GM04503 (cell line): ENCODE measurements at places on chromosomes 5 and 9.

DNA sequence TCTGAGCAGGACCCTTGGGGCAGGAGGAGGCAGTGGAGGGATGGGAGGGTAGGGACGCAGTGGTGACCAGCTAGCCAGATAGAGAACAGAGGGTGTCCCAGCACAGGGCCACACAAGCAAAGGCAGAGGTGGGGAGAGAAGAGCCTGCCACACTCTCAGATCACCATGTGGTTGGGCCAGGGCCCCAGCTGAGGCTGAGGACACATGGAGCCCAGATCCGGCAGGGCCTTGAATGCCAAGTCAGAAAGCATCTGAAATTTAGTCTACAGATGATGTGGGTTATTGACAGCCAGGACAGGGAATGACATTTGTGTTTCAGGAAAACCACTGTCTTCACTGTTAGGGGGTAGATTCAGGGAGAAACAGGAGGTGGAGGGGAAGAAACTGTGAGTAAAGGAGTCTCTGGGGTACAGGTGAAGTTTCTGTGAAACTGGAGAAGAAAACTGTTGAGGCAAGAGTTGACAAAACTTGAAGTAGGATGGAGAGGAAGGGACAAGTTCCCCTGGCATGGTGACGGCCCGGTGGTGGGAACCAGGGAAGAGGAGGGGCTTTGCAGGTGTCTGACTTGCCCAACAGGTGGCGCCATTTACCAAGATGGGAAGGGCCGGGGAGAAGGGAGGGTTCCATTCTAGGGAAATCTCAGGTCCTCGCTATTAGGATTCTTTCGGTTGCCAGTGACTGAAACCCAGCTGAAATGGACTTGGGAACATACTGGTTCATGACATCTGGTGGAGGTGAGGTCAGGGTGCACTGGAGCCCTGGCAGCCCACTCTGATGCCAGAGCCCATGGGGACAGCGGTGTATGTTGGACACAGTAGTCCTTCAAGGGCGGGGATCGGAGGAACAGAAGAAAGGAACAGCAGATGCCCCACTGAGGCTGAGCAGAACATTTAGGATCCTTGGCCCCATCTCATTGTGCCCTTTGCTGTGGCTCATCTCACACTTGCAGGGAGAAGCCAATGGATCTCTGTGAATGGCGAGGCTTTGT lies 100.1 kb downstream of the KCNIP1 start:
- DNase-seq: no peak

DNA sequence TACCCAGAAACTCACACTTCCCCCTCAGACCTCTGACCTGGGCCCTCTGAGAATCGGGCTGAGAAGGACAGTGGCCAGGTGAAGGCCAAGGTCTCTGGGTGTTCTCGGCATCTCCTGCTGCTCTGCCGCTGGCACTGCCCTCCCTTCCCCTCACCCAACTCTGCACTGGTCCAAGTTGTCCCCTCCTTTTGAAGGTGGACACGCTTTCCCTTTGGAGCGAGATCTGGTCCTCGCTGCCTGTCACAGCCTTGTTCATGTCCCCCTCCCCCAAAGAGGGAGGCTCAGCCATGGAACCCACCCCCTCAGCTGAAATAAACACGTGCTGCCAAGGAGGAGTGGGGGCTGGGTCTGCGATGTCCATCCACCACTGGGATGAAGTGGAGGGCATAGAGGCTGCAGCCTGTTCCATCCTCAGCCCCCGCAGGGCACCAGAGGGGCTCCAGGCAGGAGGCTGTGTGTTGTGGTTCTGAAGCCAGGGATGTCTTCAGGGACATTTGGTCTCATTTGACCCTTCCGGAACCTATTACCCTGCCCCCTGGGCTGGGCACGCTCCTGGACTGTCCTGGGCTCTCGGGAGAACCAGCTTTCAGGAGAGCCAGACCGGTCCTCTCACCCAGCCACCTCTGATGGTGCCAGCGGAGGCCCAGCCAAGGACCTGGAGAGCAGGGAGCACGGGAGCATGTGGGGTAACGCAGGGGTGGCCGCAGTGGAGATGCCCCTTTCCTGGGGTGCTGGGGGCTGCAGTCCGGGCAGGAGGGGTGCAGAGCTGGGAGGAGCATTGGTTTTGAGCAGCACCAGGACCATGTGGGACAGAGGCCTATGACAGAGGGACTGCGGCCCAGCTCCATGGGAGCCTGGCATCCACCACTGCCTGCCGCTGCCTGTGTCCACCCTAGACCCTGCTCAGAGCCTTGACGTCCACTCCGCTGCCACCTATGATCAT lies 4.7 kb upstream of the LCN2 start:
- DNase-seq: no peak

DNA sequence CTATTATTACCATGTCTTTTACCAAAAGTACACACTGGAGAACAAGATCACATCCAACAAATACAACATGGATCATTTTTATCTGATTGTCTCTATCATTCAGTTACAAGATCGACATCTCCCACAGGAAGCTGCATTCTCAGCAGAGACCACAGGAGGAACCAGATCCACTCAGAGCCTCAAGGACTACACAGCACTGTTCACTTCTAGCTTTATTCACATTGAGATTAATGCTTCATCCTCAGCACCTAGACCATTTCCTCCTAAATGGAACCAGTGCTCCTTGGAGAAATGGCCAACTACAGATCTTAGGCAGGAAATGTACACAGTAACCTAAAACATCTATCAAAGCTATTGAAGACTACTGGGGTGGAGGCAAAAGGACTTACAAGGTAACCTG lies 13.3 kb upstream of the C5orf15 start:
- DNase-seq: no peak

DNA sequence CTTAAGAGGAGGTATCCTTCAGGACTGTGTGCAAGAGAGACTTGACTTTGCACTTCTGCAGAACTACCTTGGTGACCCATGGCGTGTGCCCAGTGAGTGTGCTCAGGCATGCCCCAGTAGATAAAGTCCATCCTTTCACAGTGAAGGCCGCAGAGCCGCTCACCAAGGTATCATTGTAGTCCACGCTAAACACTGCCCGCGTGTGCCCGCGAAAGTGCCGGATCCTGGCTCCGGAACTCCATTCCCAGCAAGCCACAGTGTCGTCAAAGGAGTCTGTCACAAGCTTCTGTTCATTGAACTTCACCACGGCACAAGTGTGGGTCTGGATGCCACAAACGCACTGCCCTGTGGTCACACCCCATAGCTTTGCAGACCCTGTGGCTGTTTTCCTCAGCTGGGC lies 3.3 kb upstream of the GRM6 start:
- no peak for DNase-seq

DNA sequence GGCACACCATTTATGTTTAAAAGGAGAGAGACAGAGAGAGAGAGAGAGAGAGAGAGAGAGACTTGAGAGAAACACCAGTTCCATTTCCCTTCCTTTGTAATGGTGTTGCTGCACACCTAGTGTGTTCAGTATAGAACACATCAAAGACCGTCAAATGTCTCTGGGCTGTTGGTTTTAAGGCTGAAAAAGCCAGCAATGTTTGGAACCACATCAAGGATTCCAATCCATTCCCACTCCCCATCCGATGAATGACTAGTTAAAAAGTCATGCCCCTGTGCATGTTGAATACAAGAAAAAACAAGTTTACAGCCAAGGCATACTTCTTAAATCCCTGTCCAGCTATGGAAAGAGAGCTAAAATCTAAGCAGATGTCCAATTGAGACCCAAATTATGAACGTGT lies 83.0 kb upstream of the IFNE start:
- no peak for DNase-seq

DNA sequence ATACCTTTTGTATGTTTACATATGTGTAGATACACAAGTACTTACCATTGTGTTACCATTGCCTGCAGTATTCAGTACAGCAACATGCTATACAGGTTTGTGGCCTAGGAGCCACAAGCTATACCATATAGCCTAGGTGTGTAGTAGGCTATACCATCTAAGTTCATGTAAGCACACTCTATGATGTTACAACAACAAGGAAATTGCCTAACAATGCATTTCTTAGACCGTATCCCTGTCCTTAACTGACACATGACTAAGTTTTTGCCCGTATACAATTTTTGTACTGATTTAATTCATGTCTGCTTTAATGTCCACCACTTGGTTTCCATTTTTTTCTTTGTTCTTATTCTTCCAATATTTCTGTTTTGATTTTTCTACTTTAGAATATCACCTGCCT lies 18.5 kb downstream of the TNPO1 start:
- DNase-seq: no peak

- no peak for DNase-seq
Measured at GRCh38 chr5:155021842-155022241, 8.3 kb downstream of the KIF4B start.

- no peak for DNase-seq
Measured at GRCh38 chr5:127294829-127295228, 4.2 kb downstream of the MEGF10 start.

DNA sequence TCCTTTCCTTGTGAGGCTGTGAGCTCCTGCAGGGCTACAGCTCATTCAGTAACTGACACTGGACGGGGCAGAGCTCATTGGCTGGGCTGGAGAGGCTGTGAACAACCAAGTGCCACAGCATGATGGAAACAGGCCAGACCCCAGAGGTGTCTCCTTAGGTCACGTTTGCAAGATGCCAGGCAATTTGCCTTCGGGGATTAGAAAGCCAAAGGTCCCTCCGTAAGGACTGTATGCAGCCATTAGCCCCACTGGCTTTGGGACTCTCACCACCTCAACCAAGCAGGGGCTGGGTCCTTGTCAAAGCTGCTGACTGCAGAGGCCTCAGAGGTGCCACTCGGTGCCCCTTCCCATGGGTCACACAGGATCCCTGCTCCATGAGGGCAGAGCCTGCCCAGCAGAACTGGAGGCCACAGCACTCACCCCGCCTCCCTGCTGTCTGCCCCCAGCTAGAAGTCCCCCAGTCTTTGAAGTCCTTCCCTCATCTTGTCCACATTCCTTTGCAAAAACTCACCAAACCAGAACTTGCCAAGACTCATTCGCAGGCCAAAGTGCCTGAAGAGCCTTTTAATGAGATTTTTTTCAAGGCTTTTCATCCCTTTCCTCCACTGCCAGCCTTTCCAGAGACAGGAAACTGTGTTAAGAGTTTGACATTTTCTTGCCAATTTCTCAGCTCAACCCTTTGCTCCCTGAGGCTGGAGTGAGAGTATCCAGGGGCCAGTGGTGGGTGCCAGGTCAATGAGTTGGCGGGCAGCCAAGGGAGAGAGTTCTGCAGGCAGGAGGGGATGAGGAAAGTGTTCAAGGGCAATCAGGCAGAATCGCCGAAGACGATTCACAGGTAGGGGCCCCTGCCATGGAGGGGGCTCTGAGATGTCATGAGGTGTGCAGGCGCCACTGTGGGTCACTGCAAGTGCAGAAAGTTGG lies 39.7 kb upstream of the SLC25A51 start:
- DNase-seq: peak; percentile 92

GRCh38 chr9:96022445-96023051 lies 147.1 kb downstream of the ERCC6L2 start:
- DNase-seq: no peak

GRCh38 chr5:138438724-138439476 lies at the start of gene REEP2:
REEP2 (plus strand) TSS chr5:138439057; CDS start chr5:138439209, 152 bp downstream.
- DNase-seq: no peak

DNA sequence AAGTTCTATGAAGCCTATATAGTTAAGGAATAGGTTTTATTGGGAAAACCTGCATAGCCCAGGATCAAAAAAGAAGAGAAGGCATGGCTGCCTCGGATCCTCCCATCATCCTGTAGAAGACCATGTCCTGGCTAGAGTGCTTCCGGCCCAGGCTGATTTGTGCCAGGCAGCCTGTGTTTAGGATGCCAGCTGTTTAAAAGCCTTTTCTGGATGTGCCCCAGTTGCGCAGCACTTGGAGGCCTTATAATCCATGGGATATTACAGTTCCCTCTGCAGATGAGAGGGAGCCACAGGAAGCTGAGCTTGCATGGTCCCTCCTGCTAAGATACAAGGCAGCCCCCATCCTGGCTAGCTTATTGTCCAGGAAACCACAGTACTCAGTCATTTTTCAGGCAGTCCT lies 97.9 kb downstream of the CHSY3 start:
- no peak for DNase-seq

DNA sequence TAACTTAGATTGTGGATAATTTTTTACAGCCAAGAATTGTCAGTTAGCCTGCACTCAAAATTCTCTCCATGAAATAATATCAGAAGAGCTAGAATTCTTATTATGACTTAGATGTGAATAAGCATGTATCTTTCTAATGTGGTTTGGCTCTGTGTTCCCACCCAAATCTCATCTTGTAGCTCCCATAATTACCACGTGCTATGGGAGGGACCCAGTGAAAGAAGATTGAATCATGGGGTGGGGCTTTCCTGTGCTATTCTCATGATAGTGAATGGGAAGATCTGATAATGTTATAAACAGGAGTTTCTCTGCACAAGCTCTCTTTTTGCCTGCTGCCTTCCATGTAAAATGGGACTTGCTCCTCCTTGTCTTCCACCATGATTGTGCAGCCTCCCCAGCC lies 176.8 kb downstream of the MAT2B start:
- DNase-seq: no peak

GRCh38 chr5:159736844-159737243 lies 179.4 kb upstream of the ADRA1B start:
- no peak for DNase-seq

DNA sequence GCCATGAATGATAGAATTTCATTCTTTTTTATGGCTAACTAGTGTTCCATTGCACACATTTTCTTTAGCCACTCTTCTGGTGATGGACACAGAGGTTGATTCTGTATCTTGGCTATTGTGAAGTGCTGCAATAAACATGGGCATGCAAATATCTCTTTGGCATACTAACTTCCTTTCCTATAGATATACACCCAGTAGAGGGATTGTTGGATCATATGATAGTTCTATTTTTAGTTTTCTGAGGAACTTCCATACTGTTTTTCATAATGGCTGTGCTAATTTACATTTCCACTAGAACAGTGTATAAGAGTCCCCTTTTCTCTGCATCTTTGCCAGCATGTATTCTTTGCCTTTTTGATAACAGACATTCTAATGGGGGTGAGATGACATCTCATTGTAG lies 50.4 kb upstream of the CDK5RAP2 start:
- no peak for DNase-seq

- no peak for DNase-seq
Measured at GRCh38 chr5:100731768-100732167, 171.3 kb downstream of the ST8SIA4 start.
